Left lung (tissue), 14 donors: ENCODE measurements at places on chromosomes 4 and X.
A peak's percentile ranks its signal among the peaks of the same experiment; 100 is the strongest.

DNA sequence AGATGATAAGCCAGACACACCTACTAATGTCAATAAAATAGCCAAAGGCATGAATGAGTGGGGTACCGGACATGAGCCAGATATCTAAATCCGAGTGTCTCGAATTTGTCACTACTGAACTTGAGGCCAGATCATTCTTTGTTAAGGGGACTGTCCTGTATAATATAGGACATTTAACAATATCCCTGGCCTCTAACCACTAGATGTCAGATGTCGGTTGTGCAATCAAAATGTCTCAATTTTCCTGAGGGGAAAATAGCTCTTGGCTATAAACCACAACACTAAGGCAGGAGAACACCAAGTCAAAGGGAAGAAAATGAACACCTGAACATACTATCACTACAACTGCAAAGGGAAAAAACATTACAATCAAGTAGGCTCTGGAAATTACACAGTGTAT, 154.5 kb downstream of the GPM6A start:
- DNase-seq: no peak

DNA sequence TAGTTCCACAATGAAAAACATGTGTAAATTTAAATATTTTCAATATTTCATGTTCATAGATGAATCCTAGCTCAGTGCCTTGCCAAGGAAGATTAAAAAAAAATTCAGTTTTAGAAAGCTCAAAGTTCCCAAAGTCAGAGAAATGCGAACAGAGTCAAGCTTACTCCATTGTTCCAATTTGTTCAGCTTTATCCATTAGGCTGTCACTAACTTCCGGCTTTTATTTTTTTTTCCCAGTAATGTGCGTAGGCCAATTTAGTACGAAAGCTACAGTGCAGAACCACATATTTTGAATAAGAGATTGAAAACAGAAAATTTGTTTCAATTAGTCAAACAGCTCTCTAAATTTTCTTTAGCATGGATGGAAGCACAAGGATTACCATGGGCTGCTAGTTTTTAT, 23.1 kb upstream of the KLHL2 start:
- DNase-seq: no peak

GRCh38 chr4:176635372-176636261, 157.1 kb downstream of the VEGFC start:
- no peak for DNase-seq

DNA sequence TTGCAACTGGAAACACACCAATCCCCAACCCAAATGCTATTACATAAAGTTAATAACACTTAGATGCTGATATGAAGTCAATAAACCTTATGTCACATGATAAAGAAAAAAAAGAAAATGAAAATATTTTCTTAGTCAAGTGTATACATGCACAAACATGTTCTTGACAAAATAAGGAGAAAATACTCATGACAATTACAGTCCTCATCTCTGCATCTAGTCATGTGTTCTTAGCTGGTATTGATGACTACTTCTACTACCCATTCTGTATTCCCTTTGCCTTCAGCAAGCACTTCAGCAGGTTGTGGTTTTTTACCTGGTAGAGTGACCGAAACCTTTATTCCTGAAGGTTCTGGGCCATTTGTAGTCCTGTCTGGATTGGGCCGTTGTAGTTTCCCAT, 24.9 kb downstream of the CXCL8 start:
- DNase-seq: no peak

- DNase-seq: peak; percentile 7
Observed at GRCh38 chrX:153190381-153190780, 11.3 kb downstream of the MAGEA1 start.
